Myometrial cell (primary cell): ENCODE measurements at places on chromosomes 11 and 22. TPM values are rescaled to one million over a fixed set of nuclear protein-coding genes. Genes with fewer than 3 reads are reported as not detected.

PPM1F gene
- total RNA-seq: 35.6 and 43.5 TPM in 2 replicates

MPEG1 gene
- not detected in 2 replicates for total RNA-seq

C1QTNF6 gene
- total RNA-seq: 6.9 and 8.9 TPM in 2 replicates

CYTH4 gene
- 0.53 and 1.2 TPM in 2 replicates for total RNA-seq

CEND1 gene
- 0.89 and 3.5 TPM in 2 replicates for total RNA-seq

CCDC81 gene
- total RNA-seq: 1.4 and 4.4 TPM in 2 replicates

C1QTNF4 gene
- 2.6 and 3.2 TPM in 2 replicates for total RNA-seq

PRRG4 gene
- total RNA-seq: under 0.01 and 0.18 TPM in 2 replicates

MRGPRX3 gene
- total RNA-seq: not detected in 2 replicates

MAJIN gene
- not detected in 2 replicates for total RNA-seq

UPK3A gene
- not detected in 2 replicates for total RNA-seq

EIF3L gene
- 369 and 415 TPM in 2 replicates for total RNA-seq

PRODH gene
- not detected in 2 replicates for total RNA-seq

IL18BP gene
- 0.86 and 0.89 TPM in 2 replicates for total RNA-seq

ACER3 gene
- total RNA-seq: 6.3 and 16.8 TPM in 2 replicates

DNAJB7 gene
- not detected in 2 replicates for total RNA-seq

BTBD18 gene
- not detected in 2 replicates for total RNA-seq

PLA2G3 gene
- 0.86 and 1.1 TPM in 2 replicates for total RNA-seq

PDHX gene
- total RNA-seq: 28.3 and 33.0 TPM in 2 replicates

KCNK4 gene
- total RNA-seq: 0.35 TPM in 1 of 2 replicates, not detected in the other
